ENCODE measurements at places on chromosomes 7 and 10.
A peak's percentile ranks its signal among the peaks of the same experiment; 100 is the strongest.

DNA sequence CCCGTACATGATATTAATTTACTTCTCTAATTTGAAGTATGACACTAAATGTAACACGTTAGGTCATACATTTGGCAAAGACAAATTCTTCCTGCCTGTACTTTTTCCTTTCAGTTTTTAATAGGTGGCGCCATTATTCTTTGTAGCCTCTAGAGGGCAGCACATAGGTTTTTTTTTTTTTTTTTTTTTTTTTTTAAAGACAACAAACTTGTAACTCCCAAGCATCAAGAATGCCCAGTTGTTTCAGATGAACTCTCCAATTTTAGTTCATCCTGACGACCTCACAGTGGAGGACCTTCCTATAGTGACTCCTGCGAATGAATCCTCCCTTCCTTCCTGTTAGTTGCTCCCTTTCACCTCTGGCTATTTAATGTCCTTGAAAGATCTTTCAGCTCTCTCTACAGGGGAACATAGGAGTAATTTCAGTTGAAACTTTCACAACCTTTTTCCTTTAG is 139.3 kb upstream of the HDAC9 start:
- DNase-seq: no peak

DNA sequence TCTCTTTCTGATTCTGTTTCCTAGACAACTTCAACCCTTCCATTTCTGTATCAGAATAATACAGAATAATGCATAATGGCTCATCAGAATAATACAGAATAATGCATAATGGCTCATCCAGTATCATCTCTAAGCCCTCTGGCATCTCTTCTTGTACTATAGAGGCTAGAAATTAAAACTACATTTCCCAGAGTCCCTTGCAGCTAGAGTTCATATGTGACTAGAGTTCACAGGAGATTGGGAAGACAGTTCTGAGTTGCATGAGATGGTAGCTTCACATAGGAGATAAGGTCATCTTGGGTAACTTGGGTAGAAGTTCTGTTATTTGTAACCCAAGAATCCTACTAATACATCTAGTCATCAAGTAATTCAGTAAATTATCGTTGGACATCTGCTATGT is 122.9 kb upstream of the NRBF2 start:
- no peak for DNase-seq

- DNase-seq: peak; percentile 8
These were observed 156.7 kb downstream of the BTAF1 start for GRCh38 chr10:92080244-92080643.

DNA sequence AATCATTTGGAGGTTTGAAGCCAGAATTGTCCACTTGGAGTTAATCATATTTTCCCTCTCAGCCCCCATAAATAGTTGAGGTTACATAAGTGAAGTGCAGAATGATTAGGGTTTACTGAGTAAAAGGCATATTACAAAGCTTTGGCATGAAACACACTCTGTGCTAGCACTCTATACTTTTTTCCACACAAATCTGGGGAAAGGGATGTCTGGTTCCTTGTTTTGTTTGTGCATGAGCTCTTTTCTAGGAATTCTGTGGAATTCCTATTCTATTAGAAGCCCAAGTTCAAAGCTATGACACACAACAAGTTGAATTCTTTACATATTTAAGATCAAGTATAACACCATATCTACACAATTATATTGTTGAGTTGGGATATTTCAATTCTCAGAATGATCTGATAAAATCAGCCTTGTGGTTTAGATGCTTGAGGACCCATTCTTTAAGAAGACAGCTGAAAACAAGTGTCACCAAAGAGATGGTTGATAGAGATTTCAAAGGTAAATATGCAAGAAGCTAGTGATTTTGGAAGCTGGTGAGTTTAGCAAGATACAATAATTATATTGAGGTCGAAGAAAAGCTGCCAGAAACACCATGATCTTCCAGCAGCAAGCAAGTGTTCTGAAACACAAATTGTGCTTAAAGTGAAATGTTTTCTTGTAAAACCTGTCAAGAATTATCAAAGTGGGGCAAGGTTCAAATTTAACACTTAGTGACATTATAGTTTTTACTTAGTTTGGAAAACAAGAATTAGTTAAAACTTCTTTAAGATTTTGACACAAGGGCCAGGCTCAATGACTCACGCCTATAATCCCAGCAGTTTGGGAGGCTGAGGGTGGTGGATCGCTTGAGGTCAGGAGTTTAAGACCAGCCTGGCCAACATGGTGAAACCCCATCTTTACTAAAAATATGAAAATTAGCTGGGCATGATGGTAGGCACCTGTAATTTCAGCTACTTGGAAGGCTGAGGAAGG is 122.6 kb downstream of the INHBA start:
- DNase-seq: no peak

- DNase-seq: no peak
These were observed 114.2 kb downstream of the EGFR start for GRCh38 chr7:55132890-55133551.

GRCh38 chr7:32952876-32953275 is 4.4 kb upstream of the FKBP9 start:
- no peak for DNase-seq

GRCh38 chr7:136389933-136390332 is 412.8 kb upstream of the MTPN start:
- no peak for DNase-seq

- DNase-seq: no peak
These were observed 129.4 kb upstream of the SAMD8 start for GRCh38 chr10:74981831-74982633.

- DNase-seq: no peak
These were observed 320.7 kb upstream of the MAGI2 start for GRCh38 chr7:79774150-79774549.

DNA sequence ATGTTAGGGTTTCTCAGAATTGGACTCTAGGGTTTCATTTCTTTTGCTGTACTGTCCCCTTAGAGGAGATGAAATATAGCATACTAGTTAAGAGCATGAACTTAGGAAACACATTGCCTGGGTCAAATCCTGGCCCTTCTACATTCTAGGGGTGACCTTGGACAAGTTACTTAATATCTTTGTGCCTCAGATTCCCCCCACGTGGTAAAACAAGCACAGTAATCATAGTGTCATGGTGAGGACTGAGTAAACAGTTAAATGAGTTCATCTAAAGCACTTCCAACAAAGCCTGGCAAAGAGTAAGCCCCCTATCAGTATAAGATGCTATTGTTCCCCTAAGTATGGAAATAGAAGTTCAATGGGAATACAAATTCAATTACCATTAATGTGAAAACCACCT is 5.1 kb downstream of the DPY19L1 start:
- no peak for DNase-seq

DNA sequence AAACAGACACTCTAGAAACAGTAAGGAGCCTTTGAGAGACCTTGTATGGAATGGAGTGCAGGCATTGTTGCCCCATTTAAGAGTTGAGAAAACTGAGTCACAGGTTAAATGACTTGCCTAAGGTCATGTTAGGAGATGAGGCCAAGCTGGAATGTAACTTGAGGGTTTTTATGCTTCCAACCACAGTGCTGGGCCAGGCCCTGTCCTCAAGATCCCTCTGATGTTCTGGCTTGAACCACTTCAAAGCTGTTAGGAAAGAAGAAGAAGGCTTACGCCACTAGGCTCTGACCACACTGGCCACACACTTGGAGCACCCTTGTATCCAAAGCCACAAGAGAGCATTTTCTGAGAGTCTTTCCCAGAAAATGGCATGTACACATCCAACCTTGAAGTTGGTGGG is 42.7 kb downstream of the PLAU start:
- no peak for DNase-seq

DNA sequence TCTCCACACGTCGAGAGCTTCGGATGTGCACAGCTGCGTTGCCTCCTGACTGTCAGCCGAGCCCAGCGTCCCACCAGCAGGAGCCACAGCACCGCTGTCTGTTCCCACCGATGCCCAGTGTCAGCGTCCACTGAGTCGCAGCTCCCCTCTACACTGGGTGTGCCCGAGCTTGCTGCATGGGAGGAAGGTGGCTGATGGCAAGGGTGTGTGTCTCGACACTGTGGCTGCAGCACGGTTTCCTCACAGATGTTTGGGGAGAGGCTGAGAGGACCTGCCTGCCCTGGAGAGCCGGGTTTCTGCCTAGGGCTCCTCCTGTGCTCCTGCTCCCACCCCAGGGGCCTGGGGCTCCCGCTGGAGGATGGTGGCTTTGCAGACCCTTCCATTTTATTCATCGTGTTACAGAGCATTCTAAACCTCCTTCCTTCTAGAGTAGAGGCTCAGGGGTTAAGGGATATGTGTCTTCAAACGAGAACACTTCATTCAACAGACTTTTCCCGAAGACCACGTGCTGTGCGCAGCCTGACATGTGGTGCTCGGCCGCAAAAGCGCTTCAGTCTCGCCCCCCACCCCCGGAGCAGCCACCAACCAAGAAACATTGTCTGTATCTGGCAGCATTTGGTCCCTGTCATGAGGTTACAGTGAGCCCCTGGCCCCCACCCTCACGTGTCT is 384.8 kb downstream of the DNAJB6 start:
- peak; percentile 53 for DNase-seq

DNA sequence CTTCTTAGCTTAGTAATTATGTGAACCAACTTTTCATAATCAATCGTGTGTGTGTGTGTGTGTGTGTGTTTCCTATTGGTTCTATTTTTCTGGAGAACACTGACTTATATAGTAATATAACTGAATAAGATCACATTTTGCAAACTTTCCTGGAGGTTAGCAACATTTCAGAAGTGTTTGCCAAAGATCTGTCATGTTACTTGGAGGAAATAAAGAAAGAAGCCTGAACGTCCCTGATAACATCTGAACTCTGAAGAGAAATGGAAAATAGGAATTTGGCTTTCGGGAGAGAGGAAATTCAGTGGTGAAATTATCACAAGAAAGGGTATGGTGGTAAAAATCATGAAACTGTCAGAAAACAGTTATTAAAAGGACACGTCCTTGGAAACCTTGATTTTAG is 984.4 kb upstream of the AUTS2 start:
- DNase-seq: no peak

- no peak for DNase-seq
These were observed 330.3 kb upstream of the NPSR1 start for GRCh38 chr7:34327681-34328080.

Data from H7 (cell line).